ENCODE measurements at places on chromosomes 16 and 17. TPM values are rescaled to one million over a fixed set of nuclear protein-coding genes. Genes with fewer than 3 reads are reported as not detected.
A peak's percentile ranks its signal among the peaks of the same experiment; 100 is the strongest.

GRCh38 chr17:17712268-17712924, 31.1 kb downstream of the RAI1 start:
- H3K4me1 ChIP-seq, result peaks cover 36% of the 10 kb centered on the region
- H3K27me3 ChIP-seq, result no peaks in the 10 kb centered on the region
- no peak overlapping the region for H3K27ac ChIP-seq

DNA sequence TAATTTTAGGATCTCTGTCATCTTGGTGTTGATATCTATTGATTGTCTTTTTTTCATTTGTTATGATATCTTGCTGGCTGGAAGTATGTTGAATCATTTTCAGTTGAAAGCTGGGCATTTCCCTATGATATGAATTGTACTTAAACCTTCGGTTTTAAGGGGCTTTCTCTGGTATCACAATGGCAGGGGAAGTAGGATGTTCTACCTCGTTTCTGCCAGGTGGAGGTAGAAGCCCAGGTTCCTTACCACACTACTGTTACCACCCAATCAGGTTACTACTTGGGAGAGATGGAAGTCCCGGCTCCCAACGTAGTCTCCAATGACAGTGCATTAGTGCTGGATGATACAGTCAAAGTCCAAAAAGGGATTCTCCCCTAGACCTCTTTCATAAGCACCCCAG, 281.7 kb upstream of the TBX2 start:
- H3K36me3 ChIP-seq, result no peaks in the 10 kb centered on the region
- H3K4me1 ChIP-seq, result no peaks in the 10 kb centered on the region
- no peak overlapping the region for H3K4me3 ChIP-seq
- H3K27me3 ChIP-seq, result no peaks in the 10 kb centered on the region
- DNase-seq, result no peak
- no peak overlapping the region for H3K27ac ChIP-seq

GRCh38 chr16:61371388-61371787, 664.9 kb downstream of the CDH8 start:
- H3K27me3 ChIP-seq, result no peaks in the 10 kb centered on the region
- no peaks in the 10 kb centered on the region for H3K36me3 ChIP-seq
- no peaks in the 10 kb centered on the region for H3K4me1 ChIP-seq
- no peak overlapping the region for H3K27ac ChIP-seq
- DNase-seq, result no peak

- no peaks in the 10 kb centered on the region for H3K27me3 ChIP-seq
- H3K4me1 ChIP-seq, result no peaks in the 10 kb centered on the region
- no peak overlapping the region for H3K4me3 ChIP-seq
- H3K36me3 ChIP-seq, result no peaks in the 10 kb centered on the region
Measured at GRCh38 chr16:77359065-77359502, 75.8 kb downstream of the ADAMTS18 start.

GRCh38 chr16:70534971-70535370, 11.4 kb downstream of the SF3B3 start:
- no peak for DNase-seq
- no peak overlapping the region for H3K27ac ChIP-seq
- H3K36me3 ChIP-seq, result peaks cover 23% of the 10 kb centered on the region
- no peaks in the 10 kb centered on the region for H3K27me3 ChIP-seq
- no peak overlapping the region for H3K4me3 ChIP-seq
- no peaks in the 10 kb centered on the region for H3K4me1 ChIP-seq

GRCh38 chr16:19888834-19889233, 4.2 kb upstream of the GPRC5B start:
- no peak for DNase-seq
- no peak overlapping the region for H3K4me3 ChIP-seq
- no peaks in the 10 kb centered on the region for H3K27me3 ChIP-seq

- H3K27ac ChIP-seq, result peak overlapping the region; percentile 70
- no peak overlapping the region for H3K4me3 ChIP-seq
- H3K4me1 ChIP-seq, result peaks cover 44% of the 10 kb centered on the region
- peak; percentile 64 for DNase-seq
Measured at GRCh38 chr17:76138234-76138895, 2.7 kb downstream of the FOXJ1 start.

DNA sequence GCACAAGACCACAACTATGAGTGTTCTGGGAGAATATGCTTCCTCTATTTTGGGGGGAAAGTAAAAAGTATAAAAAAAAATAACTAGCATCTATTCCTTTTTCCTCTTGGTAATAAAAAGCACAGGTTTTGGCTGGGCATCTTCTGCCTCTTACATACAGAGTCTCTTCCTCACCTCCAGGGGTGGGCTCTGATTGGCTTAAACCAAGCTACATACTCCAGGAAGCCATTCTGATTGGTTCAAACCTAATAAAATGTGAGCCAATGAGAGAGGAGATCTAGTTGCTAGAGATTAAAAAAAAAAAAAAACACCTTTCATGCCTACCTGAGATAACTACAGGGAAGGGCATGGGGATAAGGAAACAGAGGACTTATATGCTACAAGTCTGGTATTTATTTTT, 365.9 kb upstream of the ERCC4 start:
- H3K27me3 ChIP-seq, result no peaks in the 10 kb centered on the region
- H3K27ac ChIP-seq, result no peak overlapping the region
- no peak overlapping the region for H3K4me3 ChIP-seq
- H3K4me1 ChIP-seq, result no peaks in the 10 kb centered on the region

GRCh38 chr16:49354101-49354500, 19.5 kb upstream of the C16orf78 start:
- H3K27me3 ChIP-seq, result no peaks in the 10 kb centered on the region
- H3K36me3 ChIP-seq, result no peaks in the 10 kb centered on the region
- DNase-seq, result no peak
- no peaks in the 10 kb centered on the region for H3K4me1 ChIP-seq
- no peak overlapping the region for H3K4me3 ChIP-seq
- no peak overlapping the region for H3K27ac ChIP-seq

DNA sequence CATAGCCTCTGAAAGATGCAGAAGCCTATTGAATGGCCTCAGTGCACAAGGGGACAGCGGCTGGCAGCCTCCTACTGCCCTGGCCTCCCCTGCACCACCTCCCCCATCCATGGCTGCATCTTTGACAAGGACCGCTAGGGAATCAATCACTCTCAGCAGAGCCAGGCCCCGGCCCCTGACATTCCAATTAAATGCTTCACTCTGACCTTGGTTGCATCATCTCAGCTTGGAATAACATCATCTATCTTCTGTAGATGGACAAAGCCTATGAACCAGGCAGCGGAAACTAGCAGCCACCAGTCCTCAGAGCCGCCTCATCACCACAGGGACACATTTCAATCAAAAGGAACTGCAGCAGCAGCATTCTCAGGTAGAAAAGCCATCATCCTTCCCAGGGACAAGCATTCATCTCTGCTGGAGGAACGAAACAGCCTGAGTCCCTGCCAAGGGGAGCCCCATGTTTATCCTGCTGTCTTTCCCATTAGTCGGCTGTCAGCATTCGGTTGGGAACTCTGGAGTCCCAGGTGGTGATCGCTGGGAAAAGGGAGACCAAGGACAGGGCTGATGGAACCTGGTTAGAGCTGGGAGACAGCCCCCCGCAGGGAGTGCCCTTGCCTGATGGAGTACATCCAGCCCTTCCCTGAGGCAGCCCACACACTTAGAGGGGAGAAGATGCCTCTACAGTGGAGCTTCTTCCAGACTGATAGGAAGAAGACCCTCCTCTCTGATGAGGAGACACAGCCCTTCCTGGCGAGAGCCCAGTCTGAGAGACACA, 11.5 kb upstream of the TMEM132E start:
- no peaks in the 10 kb centered on the region for H3K4me1 ChIP-seq
- H3K4me3 ChIP-seq, result no peak overlapping the region
- H3K36me3 ChIP-seq, result no peaks in the 10 kb centered on the region
- H3K27ac ChIP-seq, result no peak overlapping the region
- no peak for DNase-seq

- no peaks in the 10 kb centered on the region for H3K36me3 ChIP-seq
- no peaks in the 10 kb centered on the region for H3K27me3 ChIP-seq
- H3K27ac ChIP-seq, result no peak overlapping the region
Measured at GRCh38 chr17:34859652-34860051, 101.6 kb downstream of the CCT6B start.

DNA sequence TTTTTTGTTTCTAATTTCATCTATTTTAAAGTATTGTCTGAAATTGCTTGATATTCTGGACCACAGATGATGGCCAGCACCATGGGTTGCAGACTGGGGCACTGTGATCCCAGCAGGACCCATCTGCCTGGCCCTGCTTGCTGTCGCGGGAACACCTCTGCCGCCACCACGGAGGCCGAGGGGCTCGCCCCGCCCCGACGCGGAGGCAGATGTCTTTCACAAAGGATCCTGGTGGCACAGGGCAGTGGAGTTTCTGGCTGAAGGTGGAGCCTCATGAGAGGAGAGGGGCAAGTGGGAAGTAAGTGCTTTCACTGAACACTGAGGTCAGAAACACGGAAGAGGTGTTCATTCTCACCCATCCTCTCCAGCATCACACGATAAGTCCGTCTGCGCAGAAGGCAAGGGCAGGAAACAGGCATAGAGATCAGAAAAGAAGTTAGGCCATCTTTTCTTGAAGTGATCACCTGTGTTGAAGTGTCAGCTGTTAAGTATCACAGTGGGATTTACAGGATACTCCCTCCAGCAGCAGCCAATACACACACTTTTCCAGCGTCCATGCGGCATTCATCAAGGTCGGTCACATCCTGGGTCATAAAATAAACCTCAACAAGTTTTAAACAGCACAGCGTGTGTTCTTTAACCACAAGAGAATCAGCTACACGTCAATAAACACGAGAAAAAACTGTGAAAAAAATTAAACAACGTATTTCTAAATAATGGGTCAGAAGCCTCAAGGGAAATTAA, 194.5 kb downstream of the RPTOR start:
- H3K36me3 ChIP-seq, result no peaks in the 10 kb centered on the region
- no peaks in the 10 kb centered on the region for H3K27me3 ChIP-seq
- no peak for DNase-seq
- H3K27ac ChIP-seq, result no peak overlapping the region

GRCh38 chr17:21269394-21269793, 15.1 kb upstream of the MAP2K3 start:
- H3K4me1 ChIP-seq, result no peaks in the 10 kb centered on the region
- H3K4me3 ChIP-seq, result no peak overlapping the region
- no peaks in the 10 kb centered on the region for H3K27me3 ChIP-seq
- no peak overlapping the region for H3K27ac ChIP-seq
- no peaks in the 10 kb centered on the region for H3K36me3 ChIP-seq

GRCh38 chr16:52611817-52612673, 65.1 kb upstream of the TOX3 start:
- H3K27me3 ChIP-seq, result no peaks in the 10 kb centered on the region
- peaks cover 16% of the 10 kb centered on the region for H3K4me1 ChIP-seq
- H3K27ac ChIP-seq, result peak overlapping the region; percentile 22
- no peak overlapping the region for H3K4me3 ChIP-seq
- DNase-seq, result peak; percentile 71
- no peaks in the 10 kb centered on the region for H3K36me3 ChIP-seq

DNA sequence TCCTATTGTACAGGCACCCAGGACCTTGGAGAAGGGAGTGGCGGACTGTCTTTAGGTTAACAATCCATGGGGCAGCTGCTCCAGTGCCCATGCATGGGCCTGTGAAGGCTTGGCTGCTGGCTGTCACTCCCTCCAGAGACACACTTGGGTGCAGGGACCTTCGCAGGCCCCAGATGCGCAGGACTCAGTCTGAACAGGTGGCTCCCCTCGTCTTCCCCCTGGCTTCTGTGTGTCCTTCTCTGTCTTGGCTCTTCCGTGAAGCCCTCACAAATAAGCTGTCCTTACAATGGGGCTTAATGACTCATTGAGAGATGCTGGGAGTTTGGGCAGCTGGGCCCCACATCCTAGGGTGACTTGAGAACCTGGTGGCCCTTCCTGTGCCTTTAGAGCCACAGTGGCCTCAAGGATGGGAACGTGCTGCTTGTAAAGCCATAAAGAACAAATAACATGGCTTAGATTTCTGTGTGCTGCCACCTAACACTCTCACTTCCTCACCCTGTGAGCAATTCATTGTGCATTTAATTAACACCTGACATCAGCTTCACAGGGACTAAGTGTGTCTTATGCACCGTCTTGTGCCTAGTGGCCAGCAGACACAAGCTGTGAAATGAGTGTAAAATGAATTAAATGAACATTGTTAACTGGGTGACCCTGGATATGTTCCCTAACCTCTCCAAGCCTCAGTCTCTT, 340.7 kb downstream of the SNX29 start:
- DNase-seq, result no peak
- H3K36me3 ChIP-seq, result no peaks in the 10 kb centered on the region
- H3K4me3 ChIP-seq, result no peak overlapping the region
- H3K27ac ChIP-seq, result no peak overlapping the region
- H3K27me3 ChIP-seq, result no peaks in the 10 kb centered on the region

DNA sequence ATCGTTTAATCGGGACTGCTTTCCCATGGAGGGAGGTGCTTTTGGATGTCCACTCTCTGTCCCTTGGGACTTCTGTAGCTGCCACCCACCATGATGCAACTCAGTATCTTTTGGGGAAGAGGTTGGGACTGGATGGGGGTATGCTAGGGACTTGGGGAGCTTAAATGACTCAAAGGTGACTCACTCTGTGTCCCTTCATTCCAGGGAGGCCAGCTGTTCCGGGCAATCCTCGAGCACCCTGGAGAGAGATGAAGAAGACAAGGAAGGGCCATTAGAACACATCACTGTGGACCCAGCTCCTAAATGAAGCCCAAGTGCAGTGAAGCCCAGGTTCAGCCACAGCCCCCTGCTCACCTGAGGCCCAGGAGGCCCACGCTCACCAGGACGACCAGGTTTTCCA, 4.6 kb downstream of the COL1A1 start:
- no peak overlapping the region for H3K27ac ChIP-seq
- no peaks in the 10 kb centered on the region for H3K36me3 ChIP-seq
- no peak for DNase-seq
- peaks cover 27% of the 10 kb centered on the region for H3K4me1 ChIP-seq
- H3K27me3 ChIP-seq, result peaks cover 10% of the 10 kb centered on the region

- H3K36me3 ChIP-seq, result no peaks in the 10 kb centered on the region
- no peaks in the 10 kb centered on the region for H3K27me3 ChIP-seq
- DNase-seq, result peak; percentile 80
- peak overlapping the region; percentile 97 for H3K27ac ChIP-seq
- H3K4me3 ChIP-seq, result no peak overlapping the region
- H3K4me1 ChIP-seq, result peaks cover 31% of the 10 kb centered on the region
Measured at GRCh38 chr16:83954577-83955016, 1.6 kb downstream of the OSGIN1 start.

GRCh38 chr16:56748191-56748590, 18.3 kb downstream of the NUP93 start:
- H3K36me3 ChIP-seq, result no peaks in the 10 kb centered on the region
- H3K27ac ChIP-seq, result no peak overlapping the region
- H3K27me3 ChIP-seq, result no peaks in the 10 kb centered on the region
- DNase-seq, result no peak
- H3K4me3 ChIP-seq, result no peak overlapping the region

DNA sequence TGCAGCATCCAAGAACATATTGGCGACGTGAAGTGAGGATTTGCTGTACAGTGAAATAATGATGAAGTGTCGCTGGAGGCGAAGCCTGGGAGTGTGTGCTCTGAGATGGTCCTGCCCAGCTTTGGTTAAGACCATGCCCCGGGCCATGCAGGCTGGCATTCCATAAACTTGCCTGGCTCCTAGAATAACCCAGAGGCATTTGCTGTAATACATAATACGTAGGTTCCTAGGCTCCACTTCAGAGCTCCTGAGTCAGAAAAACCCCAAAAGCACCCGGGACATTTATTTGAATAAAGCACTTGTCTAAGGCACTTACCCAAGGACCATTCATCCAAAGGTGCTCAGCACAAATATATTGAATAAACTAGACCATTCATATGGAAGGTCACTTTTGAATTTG, 279.3 kb downstream of the ABCC12 start:
- no peak overlapping the region for H3K27ac ChIP-seq
- no peaks in the 10 kb centered on the region for H3K36me3 ChIP-seq
- no peaks in the 10 kb centered on the region for H3K27me3 ChIP-seq
- no peak overlapping the region for H3K4me3 ChIP-seq
- no peak for DNase-seq

The HSD3B7 gene
- total RNA-seq, result 20.5 TPM

The ALOX15B gene
- total RNA-seq, result not detected

The TMEM238L gene
- not detected for total RNA-seq

The TMEM235 gene
- total RNA-seq, result not detected

The TBC1D26 gene
- total RNA-seq, result not detected

The NTHL1 gene
- 15.2 TPM for total RNA-seq

The MYH1 gene
- not detected for total RNA-seq
